NB4 (cell line): ENCODE measurements at places on chromosomes 5 and 9.

DNA sequence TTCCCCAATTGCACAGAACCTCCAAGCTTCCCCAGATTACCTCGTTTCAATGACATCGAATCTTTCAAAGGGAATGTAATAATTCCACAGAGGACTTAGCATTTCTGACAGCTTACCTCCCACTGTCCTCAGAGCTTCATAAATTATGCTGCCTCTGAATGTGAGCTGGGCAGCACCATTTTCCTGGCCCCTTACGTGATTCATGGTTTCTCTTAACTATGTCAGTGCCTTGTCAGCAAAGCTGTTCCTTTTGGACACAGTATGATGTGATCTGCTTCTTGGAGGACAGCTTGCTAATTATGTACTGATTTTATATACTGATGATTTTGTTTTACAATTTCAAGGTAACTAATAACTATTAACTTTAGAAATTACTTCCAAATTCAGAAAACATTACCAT, 27.7 kb upstream of the SSBP2 start:
- DNase-seq = peak; percentile 42

- peak; percentile 43 for DNase-seq
Observed at GRCh38 chr9:99637641-99638040, 184.0 kb upstream of the NR4A3 start.

DNA sequence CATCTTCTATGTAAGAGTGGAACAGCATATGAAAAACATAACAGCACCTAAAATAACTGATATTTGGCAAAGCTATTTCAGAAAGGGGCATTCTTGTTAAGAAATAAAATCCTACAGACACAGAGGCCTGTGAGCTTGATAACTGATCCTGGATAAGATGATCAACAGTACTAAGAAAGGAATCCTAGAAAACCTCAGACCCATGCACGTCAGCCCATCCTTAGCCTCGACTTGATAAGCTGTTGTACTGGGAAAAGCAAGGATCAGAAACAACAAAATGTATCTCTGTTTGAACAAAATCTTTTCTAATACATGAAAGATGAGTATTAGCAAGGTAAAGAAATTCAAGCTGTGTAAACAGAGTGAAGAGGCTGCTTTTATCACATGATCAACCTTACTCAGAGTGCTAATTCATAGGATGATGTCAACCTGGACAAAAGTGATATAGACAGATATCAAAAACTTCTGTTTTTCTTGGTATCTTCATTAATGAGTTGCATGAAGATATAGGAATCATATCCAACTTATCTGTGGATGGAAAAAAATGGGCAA, 15.2 kb downstream of the LIFR start:
- no peak for DNase-seq

DNA sequence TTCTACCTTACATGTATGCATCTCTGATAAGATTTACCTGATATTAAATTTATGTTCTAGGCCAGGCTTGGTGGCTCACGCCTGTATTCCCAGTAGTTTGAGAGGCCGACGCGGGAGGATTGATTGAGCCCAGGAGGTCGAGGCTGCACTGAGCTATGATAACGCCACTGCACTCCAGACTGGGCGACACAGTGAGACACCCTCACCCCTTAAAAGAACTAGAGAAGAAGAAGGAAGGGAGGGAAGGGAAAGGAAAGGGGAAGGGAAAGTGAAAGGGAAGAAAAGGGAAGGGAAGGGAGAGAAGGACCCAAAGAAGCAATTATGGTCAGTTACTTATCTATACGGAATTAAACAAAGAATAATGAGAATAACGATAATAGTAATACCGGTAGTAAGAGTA, 1.2 kb upstream of the RFK start:
- peak; percentile 4 for DNase-seq

- no peak for DNase-seq
Observed at GRCh38 chr5:81650987-81651386, 99.9 kb downstream of the SSBP2 start.
